ENCODE measurements at places on chromosomes 11 and 22.

- H3K27ac ChIP-seq, result no peak overlapping the region
- H3K4me3 ChIP-seq, result no peak overlapping the region
- no peaks in the 10 kb centered on the region for H3K4me1 ChIP-seq
Observed at GRCh38 chr22:33891992-33892391, 28.3 kb downstream of the LARGE1 start.

- H3K4me3 ChIP-seq, result no peak overlapping the region
- no peak for DNase-seq
- no peaks in the 10 kb centered on the region for H3K36me3 ChIP-seq
Observed at GRCh38 chr11:6111673-6112072, 4.2 kb downstream of the OR56B4 start.

GRCh38 chr22:39965748-39966147 lies 5.6 kb downstream of the TMA7B start:
- H3K36me3 ChIP-seq, result no peaks in the 10 kb centered on the region
- peaks cover 16% of the 10 kb centered on the region for H3K4me1 ChIP-seq
- H3K27me3 ChIP-seq, result no peaks in the 10 kb centered on the region
- H3K4me3 ChIP-seq, result no peak overlapping the region
- H3K27ac ChIP-seq, result no peak overlapping the region

DNA sequence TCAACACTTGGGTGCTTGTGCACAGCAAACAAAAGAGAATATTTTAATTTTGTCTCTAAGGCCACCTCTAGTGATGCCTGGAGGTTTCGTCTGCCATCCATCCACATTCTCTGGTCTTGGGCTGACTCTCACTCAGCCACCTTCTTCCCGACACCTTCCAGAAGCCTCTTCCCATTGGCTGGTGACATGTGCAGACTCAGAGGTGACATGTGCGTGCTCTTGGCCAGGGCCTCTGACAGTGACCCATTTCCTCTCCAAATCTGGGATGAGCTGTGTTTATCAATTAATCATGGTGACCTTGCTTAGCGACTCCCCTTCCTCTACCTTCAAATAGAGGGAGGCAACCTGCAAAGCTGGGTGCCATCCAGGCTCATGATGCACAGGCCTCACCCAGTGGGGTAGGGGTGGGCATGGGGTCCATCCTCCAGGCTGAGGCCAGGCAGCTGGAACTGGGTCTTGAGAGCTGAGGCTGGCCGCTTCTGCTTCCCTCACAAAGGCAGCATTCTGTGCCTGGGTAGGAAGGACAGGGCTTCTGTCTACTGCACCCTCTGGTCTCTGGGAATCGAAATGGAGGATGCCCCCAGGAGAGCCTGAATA lies 91.8 kb downstream of the DHCR7 start:
- no peak for DNase-seq
- no peak overlapping the region for H3K4me3 ChIP-seq
- H3K27ac ChIP-seq, result no peak overlapping the region

Measured in thyroid gland (tissue), 4 donors.